ENCODE measurements at places on chromosomes 1 and 21.

- DNase-seq, result no peak
Measured at GRCh38 chr1:204358605-204359004, 1.1 kb downstream of the PLEKHA6 start.

DNA sequence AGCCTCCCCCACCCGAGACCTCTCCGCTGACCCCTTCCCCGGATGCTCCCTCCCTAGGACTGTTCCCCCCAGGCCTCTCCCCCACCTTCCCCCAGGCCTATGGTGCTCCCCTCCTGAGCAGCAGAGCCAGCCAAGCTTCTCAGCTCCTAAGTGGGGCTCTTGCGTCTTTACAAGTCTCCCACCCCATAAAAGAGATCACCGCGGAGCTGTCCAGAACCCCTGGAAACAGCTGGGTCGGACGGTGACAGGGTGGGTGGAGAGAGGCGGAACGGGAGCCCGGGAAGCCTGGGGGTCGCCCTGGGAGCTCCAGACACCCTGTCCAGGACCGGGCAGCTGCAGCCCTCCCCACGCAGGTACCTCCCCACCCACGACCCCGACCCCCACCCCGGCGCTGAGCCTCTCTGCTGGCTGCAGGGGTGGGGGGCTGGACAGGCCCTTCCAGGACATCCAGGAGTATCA is 61.2 kb downstream of the WNT9A start:
- DNase-seq, result no peak

DNA sequence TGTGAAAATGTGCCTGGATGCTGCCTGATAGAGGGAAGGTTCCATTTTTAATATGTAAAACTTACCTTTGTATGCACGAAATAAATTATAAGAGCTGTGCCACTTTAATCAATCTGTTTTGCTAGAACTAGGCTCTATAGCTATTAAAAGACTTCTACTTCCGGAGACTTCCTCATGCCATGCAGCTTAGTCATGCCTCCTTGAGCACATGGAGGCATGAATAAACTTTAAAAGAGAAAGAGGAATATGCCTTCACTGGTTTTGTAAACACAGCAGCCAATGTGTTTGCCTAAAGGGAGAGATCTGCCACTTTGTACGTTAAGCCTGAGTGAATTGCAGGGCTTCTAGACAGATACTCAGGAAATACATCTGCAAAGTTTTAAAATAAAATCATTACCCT is 604.6 kb downstream of the LRRIQ3 start:
- no peak for DNase-seq

- DNase-seq, result no peak
Measured at GRCh38 chr1:25634896-25635295, 18.3 kb downstream of the MAN1C1 start.

DNA sequence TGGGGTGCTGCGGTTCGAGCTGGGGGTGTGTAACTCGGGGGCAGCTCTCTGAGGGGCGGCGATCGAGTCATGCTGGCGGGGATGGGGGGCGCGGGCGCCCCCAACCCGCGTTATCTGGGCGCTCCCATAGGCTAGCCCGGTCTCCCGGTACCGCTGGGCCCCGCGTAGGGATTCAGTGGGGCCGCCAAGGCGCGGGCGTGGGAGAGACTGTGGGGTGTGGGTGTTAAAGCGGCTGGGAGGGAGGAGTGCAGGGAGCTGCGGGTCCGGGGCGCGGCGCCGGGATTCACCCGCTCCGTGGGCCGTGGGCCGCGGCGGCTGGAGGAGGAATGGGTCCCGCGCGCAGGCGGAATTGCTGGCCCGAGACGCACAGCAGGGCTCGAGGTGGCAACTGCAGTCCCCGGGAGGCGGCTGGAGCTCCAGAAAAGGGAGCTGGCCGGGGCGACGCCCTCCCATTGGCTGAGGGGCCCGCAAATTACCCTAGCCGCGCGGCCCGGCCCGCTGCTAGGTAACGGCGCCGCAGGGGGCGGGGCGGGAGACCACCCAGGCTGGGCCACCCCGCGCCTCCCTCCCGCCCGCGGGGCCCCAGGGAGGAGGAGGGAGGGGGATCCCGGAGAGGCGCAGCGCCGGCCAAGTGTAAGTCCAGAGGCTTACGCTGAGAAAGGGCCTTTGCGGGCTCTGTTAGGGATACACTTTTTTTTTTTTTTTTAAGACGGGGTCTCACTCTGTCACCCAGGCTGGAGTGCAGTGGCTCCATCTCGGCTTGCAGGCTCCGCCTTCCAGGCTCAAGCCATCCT is at the start of gene PTCH2:
Gene PTCH2, minus strand, starts transcription at position 392 of the 794 bp plus-strand sequence. Its CDS starts 321 bp downstream, at position 71.
- DNase-seq, result no peak

DNA sequence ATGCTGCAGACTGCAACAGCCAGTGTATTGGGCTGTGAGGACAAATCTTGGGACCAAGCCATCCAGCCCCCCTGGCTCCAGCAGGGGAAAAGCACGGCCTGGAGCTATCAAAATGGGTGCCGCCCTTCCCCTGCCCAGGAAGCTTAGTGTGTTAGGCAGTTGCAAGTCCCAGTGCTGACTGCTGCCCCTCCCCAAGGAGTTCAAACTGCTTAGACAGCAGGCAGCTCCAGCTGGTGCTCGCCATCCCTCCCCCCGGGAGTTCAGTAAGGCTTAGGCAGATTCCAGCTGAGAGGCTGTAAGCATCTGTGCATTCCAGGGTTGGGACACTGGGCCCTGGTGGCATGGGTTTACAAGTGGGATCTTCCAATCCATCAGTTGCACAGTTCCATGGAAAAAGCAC is 579.6 kb upstream of the NR5A2 start:
- DNase-seq, result no peak
